ENCODE measurements at places on chromosomes 3 and 15.

DNA sequence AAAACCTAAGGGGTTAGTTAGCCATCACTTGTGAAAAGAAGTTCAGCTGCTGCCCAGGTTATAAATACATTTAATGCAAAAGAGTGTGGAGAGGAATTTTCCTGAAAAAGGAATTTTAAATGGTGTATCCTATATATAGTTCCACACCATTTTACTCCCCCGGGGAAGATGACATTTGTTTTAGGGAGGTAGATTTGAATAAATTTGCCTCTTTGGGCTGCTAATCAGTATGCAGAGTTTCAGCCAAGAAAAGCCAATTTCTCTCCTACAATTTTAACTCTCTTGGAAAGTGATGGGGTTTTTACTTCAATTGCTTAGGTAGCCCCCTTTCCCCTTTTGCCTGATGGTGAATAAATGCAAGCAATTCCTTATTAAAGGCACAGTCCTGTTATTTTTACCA, 161.2 kb downstream of the OTOL1 start:
- H3K4me3 ChIP-seq: no peak overlapping the region
- H3K36me3 ChIP-seq: no peaks in the 10 kb centered on the region
- no peaks in the 10 kb centered on the region for H3K4me1 ChIP-seq
- DNase-seq: no peak
- H3K27ac ChIP-seq: no peak overlapping the region
- H3K27me3 ChIP-seq: no peaks in the 10 kb centered on the region

DNA sequence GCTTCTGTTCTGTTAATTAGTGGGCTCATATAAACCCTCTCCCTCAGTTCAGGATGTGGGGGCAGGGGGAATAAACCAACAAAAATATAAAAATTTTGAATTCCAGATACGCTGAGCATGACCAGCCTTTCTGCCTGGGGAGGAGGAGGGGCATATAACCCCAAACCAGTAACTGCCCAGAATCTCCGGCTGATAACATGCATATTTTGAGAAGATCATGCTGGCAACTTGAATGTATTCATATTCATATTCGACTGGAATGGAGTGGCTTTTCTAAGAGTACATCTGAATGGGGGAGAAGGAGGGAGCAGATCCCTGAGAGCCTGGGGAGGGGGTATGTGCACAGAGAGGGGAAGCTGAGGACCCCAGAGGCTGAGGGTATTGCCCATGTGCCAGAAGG, 54.5 kb upstream of the LCTL start:
- H3K4me1 ChIP-seq: no peaks in the 10 kb centered on the region
- peaks cover 3% of the 10 kb centered on the region for H3K27me3 ChIP-seq
- H3K4me3 ChIP-seq: no peak overlapping the region
- no peak for DNase-seq

DNA sequence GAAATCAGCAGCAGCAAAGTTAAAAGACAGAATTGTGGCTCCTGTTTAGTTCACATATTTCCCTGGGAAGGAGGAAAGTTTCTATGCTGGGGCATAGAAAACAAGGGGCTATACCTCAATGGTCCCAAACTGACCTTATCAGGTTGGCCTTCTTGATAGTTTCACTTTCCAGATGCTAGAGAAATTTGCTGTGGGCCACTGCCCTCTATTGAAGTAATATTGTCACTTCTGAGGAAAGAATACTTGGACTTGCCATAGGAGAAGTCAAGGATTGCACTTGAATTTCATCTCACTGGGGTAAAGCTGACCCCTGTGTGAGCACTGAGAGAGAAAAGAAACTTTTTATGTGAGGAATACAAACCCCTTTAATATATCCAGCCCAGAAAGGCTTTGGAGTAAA, 49.3 kb upstream of the XCR1 start:
- no peak for DNase-seq
- H3K4me1 ChIP-seq: peaks cover 10% of the 10 kb centered on the region
- H3K36me3 ChIP-seq: no peaks in the 10 kb centered on the region

DNA sequence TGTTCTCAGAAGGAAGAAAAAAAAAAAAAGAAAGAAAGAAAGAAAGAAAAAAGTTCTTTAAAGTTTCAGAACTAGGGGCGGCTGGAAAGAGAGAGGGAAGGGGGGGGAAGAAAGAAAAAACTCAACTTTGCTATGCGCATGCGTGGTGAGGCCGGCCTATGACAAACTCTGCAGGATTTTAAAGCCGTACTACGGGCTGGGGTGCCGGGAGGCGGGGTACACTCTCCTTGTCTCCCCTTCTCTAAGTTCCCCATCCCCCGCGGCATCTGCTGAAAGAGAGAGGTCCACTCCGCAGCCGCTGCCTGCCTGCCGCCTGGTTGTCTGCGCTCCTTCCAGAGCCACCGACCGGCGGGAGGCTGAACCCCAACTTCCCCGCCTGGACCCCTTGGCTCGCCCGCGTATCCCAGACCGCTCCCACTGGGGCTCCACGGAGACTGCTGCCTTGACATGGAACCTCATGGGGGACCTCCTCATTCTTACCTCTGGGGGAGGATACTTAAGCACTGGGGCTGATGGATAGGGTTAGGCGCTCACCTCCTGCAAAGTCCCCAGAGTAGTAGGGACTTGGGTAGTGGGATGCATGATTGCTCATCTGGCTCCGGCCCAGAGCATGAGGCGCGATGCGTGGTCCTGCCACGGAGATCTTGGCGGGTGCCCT, 1.4 kb upstream of the WNT5A start:
- no peak for DNase-seq
- peaks cover 11% of the 10 kb centered on the region for H3K27me3 ChIP-seq
- no peak overlapping the region for H3K27ac ChIP-seq
- peaks cover 21% of the 10 kb centered on the region for H3K4me1 ChIP-seq
- H3K4me3 ChIP-seq: no peak overlapping the region

DNA sequence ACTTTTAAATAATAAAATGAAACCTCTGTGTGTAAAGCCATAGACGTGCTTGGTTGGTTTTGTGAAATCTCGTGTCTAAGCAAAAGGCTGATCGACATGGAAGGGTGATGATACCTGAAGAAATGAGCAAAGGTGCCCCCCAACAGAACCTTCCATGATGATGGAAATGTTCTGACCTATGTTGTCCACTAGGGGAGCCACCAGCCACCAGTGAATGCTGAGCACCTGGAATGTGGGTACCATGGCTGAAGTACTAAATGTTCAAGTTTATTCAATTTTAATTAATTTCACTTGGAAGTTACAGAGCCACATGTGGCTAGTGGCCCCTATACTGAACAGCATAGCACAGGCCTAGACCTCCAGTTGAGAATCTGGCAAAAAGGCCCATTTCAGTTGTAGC, 158.8 kb downstream of the POLR2M start:
- no peak overlapping the region for H3K4me3 ChIP-seq
- no peaks in the 10 kb centered on the region for H3K36me3 ChIP-seq
- H3K4me1 ChIP-seq: peaks cover 3% of the 10 kb centered on the region
- H3K27me3 ChIP-seq: peaks cover 17% of the 10 kb centered on the region
- H3K27ac ChIP-seq: no peak overlapping the region

GRCh38 chr15:95091444-95091843, 860.1 kb downstream of the MCTP2 start:
- DNase-seq: no peak
- H3K27me3 ChIP-seq: no peaks in the 10 kb centered on the region
- no peaks in the 10 kb centered on the region for H3K4me1 ChIP-seq
- no peak overlapping the region for H3K27ac ChIP-seq

DNA sequence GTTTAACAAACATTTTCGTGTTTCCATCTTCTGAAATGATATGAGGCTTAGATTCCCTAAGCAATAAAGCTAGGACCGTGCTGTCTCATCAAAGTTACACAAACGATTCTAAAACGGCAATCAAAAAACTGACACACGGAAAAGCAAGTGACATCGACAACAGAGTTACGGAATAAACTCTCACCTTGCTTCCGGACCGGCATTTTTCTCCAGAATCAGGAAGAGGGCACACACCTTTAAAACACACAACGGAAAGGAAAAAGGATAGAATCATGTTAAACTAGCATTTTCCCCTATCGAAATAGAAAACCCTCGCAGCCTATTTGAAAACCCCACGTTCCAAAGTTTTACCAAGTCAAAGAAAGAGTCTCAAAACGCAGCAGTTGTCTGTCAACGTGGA, 1.4 kb downstream of the DLG1 start:
- H3K36me3 ChIP-seq: no peaks in the 10 kb centered on the region
- no peak for DNase-seq
- peaks cover 19% of the 10 kb centered on the region for H3K4me1 ChIP-seq
- peak overlapping the region; percentile 75 for H3K4me3 ChIP-seq
- peak overlapping the region; percentile 46 for H3K27ac ChIP-seq

GRCh38 chr15:93819826-93820225, 411.5 kb upstream of the MCTP2 start:
- no peak for DNase-seq
- no peak overlapping the region for H3K4me3 ChIP-seq
- no peaks in the 10 kb centered on the region for H3K27me3 ChIP-seq
- H3K27ac ChIP-seq: no peak overlapping the region
- no peaks in the 10 kb centered on the region for H3K4me1 ChIP-seq
- no peaks in the 10 kb centered on the region for H3K36me3 ChIP-seq

- H3K36me3 ChIP-seq: peaks cover 5% of the 10 kb centered on the region
- no peak overlapping the region for H3K27ac ChIP-seq
- H3K4me3 ChIP-seq: no peak overlapping the region
- H3K4me1 ChIP-seq: peaks cover 22% of the 10 kb centered on the region
- H3K27me3 ChIP-seq: no peaks in the 10 kb centered on the region
Observed at GRCh38 chr15:84608707-84609284, 8.0 kb downstream of the ZSCAN2 start.

- DNase-seq: peak; percentile 55
- no peak overlapping the region for H3K4me3 ChIP-seq
- H3K36me3 ChIP-seq: no peaks in the 10 kb centered on the region
- peaks cover 52% of the 10 kb centered on the region for H3K4me1 ChIP-seq
Observed at GRCh38 chr3:66303491-66303901, 82.7 kb downstream of the SLC25A26 start.
